ENCODE measurements at places on chromosomes 4 and X.

GRCh38 chrX:57985951-57986350 lies 75.7 kb upstream of the ZXDA start:
- no peak for DNase-seq

DNA sequence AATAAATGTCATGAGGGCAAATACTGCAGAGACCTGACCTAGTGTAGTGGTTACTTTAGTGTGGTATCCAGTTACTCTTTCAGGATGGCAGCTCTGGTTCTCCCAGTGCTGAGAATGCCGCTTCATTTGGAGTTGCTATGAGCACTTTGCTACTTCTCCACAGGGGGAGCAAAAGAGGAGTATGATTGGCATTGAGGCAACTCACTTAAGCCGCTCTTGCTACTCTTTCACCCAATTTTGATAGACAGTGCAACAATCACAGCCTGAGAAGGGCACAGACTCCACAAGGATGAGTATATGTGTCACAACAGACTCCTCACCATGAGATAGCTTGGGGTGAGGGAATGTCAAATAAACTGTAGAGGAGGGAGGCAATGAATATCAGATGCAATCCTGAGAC lies 81.2 kb downstream of the NPY1R start:
- DNase-seq, result peak; percentile 20

GRCh38 chr4:177236886-177237285 lies 72.8 kb upstream of the NEIL3 start:
- no peak for DNase-seq

DNA sequence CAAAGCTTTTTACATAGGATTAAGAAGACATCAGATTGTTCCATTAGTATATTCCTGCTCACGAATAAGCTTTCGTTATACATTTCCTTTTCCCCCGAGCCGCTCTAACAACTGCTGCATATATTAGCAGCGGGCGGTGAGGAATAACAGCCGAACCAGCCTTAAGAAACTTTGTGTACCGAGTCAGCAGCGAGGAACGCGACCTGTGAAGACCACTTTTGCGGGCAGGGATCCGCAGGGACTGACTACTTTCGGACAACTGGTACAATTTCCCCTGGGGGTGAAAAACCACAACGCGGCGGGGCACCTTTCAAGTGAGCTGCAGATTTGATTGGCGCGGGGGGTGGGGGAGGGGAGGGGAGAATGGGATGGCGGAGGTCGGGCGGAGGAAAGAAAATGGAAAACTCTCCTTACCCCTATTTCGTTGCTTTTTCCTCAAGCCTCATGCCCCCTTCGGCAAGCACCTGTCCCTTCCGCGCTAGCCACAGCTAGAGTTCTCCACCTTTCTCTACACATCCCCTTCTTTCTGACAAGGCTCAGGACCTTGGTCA lies 5.9 kb upstream of the PITX2 start:
- DNase-seq, result no peak

- peak; percentile 17 for DNase-seq
Measured at GRCh38 chr4:5050520-5051277, 581 bp upstream of the STK32B start.

- no peak for DNase-seq
Measured at GRCh38 chr4:155768370-155768769, 9.5 kb downstream of the GUCY1B1 start.

DNA sequence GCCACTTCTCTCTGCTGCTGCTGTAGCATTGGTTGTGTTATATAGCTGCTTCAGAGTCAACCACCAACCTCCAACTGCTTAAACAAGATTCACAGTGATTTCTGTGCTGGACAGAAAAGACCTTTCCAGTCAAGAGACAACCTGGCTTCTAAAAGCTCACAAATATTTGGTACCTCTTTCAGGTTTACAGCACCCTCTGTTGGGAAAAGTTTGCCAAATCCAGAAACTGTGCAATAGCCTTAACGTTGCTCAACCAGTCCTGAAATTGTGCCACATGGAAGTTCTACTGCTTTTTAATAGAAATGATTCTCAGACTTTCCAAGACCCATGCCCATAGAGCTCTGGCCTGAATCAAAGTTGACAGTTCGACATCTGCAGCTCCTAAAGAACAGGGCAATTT lies 842.1 kb upstream of the HTR2C start:
- peak; percentile 13 for DNase-seq

DNA sequence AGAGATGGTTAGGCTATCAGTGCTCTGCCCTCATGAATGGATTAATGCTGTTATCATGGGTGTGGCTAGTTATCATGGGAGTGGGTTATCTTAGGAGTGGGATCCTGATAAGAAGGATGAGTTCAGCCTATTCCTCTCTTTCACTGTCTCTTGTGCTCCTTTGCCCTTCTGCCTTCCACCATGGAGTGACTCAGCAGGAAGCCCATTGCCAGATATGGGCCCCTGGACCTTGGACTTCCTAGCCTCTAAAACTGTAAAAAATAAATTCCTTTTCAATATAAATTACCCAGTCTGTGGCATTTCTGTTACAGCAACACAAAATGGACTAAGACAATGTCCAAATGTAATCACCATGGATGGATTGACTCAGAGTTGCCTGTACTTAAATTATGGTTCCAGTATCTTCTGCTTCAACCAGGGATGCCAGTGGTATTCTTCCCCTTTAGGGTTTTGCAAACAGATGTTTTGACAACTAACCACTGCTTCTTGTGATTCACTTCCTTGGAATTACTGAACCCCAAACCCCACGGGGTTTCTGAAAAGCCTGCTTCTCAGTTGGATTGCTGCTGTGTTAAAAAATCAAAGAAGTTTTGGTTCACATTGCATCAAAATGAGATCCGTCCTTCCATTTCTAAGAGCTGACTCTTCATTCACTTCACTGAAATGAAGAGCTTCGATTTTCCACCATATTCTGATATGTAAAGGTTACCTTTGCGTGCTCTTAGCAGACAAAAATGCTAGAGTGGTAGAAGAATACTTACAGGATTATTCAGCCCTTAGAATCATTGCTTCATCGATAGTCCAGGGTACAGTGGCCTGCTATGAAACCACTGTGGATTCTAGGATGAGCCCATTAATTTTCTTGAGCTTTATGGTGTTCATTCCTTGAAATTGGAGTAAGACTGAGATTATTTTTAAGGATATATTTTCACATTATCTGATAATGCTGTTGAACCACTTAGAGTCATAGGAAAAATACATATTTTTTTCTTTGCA lies 107.7 kb downstream of the FRMPD4 start:
- no peak for DNase-seq

GRCh38 chrX:148381603-148382002 lies 118.8 kb upstream of the AFF2 start:
- no peak for DNase-seq

GRCh38 chr4:175827516-175827915 lies 15.5 kb upstream of the GPM6A start:
- no peak for DNase-seq

- DNase-seq, result no peak
Measured at GRCh38 chr4:82076809-82077208, 297.0 kb downstream of the HNRNPD start.

GRCh38 chr4:95889662-95890061 lies 49.8 kb downstream of the PDHA2 start:
- DNase-seq, result no peak

GRCh38 chrX:24988314-24988713 lies 27.5 kb downstream of the ARX start:
- DNase-seq, result no peak

DNA sequence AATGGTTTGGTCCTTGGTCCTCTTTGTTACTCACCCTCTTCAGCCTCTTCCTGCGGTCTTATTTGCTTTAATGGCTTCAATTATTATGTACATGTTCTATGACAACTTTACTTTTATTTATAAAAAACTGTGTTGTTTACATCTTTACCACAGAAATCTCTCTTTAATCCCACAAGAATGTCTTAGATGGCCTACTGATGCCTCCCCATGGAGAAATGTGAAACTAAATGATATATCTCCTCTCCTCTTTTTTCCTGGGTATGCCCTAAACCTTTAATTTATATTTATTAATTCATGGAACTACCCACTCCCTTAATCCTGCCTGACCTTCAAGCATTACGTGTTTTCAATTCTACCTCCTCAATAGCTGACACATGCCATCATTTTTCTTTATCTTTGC lies 573.2 kb downstream of the CENPC start:
- DNase-seq, result no peak

DNA sequence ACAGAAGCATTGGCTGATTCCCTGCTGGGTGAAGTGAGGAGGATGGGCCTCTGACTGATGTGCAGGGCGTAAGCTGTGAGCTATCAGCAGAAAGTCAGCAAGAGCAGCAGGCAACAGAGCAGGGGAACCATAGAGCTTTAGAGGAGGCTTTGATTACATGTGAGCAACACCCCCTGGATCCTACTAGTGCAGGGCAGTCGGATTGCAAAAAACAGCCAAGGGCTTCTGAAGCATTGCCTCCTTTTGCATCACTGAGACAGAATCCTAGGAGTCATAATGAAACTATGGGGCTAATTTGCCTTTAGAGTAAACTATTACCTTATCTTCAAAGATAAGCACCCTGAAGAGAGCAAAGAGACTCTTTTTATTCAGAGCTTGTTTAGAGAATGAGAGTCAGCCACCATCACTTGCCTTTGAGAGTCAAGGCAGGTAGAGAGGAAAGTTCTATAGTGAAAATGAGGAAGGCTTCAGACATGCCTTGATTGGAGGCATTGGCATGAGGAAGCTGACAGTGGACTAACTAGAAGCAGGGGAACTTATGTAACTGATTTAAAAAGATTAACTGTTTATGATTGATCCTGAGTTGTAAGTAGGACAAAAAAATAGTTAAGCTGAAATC lies 420.3 kb downstream of the PDHA2 start:
- DNase-seq, result no peak

- DNase-seq, result peak; percentile 62
Measured at GRCh38 chr4:108556588-108557200, 63.7 kb upstream of the RPL34 start.

- no peak for DNase-seq
Measured at GRCh38 chr4:128558896-128559679, 250.4 kb upstream of the JADE1 start.

- peak; percentile 11 for DNase-seq
Measured at GRCh38 chrX:73262991-73263390, 48.3 kb upstream of the NAP1L2 start.

DNA sequence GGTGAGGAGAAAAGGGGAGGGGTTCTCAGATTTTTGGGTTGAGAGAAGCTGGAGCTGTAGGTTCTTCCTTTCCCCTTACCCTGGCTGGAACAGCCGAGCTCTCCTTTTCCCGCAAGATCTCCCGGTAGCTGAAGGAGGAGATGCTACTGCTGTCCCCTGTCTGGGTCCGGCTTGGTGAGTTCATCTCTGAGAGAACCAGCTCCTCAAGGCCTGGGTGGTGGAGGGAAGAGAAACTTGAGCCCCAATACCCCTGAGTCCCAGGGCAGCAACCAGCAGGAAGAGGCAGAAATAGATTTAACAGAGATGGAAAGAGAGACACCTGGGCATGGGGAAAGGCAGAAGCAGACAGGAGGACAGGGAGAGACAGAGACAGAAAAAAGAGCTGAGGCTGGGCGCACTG lies 6.6 kb upstream of the KCND1 start:
- DNase-seq, result no peak

GRCh38 chr4:10454726-10455125 lies 2.5 kb downstream of the ZNF518B start:
- no peak for DNase-seq

DNA sequence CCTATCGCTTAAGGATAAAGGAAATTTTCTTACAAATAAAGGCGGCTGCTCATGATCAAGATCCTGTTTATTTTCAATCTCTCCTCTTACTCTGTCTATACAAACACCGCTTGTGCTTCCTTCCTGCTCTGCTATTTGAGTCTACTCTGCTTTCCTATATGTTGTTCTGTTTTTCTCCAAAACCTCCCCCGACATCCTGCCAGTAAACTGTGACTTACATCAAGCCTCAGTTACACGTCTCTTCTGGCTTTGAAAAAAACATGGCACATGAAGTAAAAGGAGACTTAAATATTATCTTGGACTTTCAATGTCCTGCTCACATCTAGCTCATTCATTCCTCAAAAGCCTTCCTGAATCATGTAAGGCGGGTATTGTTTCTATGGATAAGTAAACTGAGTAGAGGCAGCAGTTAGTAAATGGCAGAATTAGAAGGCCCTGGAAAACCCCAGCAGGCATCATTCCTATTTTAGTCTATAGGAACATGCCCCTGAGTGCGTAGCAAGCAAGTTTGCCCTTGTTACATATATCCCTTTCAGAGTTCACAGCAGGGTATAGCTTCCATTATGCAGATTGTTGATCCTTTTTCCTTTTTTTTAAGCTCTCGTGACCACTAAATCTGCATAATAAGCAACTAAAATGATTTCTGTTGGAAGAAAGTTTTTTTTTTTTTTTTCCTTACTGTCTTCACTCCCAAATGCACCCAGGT lies 280.1 kb downstream of the RAPGEF2 start:
- no peak for DNase-seq

GRCh38 chr4:108601532-108601931 lies 18.8 kb upstream of the RPL34 start:
- no peak for DNase-seq

DNA sequence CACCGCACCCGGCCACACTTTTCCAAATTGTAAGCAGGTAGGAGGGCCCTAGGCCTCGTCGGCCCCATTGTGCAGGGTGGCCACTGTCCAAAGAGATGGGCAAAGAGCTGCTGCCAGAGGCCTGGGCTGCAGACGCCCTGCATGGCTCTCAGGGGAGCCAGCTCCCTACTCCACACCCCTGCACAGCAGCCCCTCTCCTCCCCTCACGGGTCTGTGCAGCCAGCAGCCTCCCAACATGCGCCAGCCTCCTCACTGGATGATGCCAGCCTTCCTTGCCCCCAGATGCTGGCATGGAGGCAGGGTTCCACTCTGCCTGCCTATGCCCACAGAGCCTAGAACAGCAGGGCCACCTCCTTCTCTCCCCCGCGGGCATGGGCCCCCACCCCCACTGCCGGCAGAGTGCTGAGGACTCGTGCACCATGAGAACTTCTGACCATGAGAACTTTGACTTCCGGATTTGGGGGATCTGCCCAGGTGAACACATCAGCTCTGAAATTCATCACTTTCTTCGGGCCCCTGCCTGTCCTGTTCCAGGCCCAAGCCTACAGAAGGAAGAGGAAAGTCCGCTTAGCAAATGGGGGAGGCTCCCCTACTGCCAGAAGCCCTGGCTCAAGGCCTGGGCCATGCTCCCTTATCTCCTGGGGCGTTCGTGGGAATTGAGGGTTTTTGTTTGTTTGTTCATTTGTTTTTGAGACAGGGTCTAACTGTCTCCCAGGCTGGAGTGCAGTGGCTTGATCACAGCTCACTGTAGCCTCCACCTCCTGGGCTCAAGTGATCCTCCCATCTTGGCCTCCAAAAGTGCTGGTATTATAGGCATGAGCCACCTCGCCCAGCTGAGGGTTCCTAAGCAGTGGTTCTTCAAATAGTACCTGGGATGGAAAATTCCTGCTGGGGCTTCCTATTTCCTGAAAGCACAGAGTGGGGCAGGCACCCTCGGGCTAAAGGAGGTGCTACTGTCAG lies 8.0 kb downstream of the IRAK1 start:
- DNase-seq, result no peak

GRCh38 chr4:169362607-169363006 lies 91.9 kb upstream of the SH3RF1 start:
- DNase-seq, result no peak

- no peak for DNase-seq
Measured at GRCh38 chrX:69060631-69061408, 104.4 kb downstream of the PJA1 start.

- DNase-seq, result no peak
Measured at GRCh38 chr4:54659749-54660535, 2.2 kb downstream of the KIT start.

All from NAMALWA (cell line).